ENCODE measurements at places on chromosomes 1 and 21.
A peak's percentile ranks its signal among the peaks of the same experiment; 100 is the strongest.

- DNase-seq = no peak
These were observed 6.0 kb downstream of the ZCCHC17 start for GRCh38 chr1:31302709-31303441.

GRCh38 chr1:159581422-159581821 lies 6.2 kb upstream of the APCS start:
- no peak for DNase-seq

DNA sequence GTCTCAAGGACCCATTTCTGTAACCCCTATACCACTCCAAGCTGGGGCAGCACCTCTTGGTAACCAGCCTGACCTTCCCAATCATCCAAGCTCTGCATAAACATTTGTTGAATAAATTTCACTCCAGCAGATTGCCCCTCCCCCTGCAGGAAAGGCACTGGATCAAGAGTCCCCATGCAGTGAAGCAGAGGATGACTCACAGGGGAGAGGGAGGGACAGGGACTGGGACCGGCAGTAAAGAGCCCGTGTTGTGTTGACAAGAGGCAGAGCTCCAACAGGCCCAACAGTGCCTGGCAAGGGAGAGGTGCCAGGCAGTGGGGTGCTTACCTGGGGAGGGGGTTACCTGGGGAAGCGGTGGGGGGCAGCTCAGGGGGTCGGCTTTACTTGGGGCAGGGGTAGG lies 32.3 kb downstream of the SLC9A1 start:
- DNase-seq = no peak

DNA sequence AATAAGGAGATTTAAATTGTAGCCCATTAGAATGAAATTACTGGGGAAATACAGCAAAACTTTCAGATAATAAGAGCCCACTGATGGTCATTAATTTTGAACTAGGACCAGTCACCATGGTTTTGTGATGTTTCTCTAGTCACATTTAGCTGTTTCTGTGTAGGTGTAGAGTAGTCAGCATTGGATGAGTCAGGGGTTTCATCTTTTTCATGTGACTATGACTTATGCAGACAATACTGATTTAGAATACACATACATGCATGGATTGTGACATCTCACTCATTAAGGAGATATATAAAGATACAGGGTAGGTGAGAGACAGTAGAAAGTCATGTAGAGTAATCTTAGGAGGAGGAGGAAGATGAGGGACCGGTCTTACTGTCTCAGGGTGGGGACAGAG lies 1192.7 kb downstream of the KCNT2 start:
- DNase-seq = no peak

DNA sequence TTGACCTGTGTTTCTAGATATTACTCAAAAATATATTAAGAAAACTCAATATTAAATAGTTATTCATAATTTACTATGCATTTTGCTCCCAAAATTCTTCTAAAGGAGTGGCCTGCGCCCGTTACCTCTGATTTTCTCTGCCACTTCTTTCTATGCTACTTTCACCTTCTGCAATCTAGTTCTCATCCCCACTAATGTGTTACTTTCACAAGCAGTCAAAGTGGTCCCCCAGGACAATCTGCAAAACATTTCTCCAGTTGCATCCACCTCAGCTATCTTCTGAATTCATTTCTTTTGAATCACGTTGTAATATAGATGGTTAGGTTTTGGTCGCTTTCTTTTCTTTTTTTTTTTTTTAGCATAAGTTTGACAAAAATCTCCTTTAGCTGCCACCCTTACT lies 13.4 kb downstream of the INSL5 start:
- no peak for DNase-seq

DNA sequence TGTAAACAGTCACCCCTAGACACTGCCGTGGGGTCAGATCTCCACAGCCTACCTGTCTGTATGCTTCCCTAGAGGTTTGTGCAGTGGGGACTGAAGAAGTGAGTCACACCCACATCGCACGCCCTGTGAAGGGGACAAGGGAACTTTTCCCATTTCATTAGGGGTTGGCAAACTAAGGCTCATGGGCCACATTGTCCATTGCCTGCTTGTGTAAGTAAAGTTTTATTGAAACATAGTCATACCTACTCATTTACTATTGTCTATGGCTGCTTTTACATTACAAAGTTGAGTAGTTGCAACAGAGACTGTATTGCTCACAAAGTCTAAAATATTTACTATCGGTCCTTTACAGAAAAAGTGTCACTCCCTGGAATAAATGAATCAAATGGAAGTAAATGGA lies 2.5 kb upstream of the FGGY start:
- DNase-seq = no peak

DNA sequence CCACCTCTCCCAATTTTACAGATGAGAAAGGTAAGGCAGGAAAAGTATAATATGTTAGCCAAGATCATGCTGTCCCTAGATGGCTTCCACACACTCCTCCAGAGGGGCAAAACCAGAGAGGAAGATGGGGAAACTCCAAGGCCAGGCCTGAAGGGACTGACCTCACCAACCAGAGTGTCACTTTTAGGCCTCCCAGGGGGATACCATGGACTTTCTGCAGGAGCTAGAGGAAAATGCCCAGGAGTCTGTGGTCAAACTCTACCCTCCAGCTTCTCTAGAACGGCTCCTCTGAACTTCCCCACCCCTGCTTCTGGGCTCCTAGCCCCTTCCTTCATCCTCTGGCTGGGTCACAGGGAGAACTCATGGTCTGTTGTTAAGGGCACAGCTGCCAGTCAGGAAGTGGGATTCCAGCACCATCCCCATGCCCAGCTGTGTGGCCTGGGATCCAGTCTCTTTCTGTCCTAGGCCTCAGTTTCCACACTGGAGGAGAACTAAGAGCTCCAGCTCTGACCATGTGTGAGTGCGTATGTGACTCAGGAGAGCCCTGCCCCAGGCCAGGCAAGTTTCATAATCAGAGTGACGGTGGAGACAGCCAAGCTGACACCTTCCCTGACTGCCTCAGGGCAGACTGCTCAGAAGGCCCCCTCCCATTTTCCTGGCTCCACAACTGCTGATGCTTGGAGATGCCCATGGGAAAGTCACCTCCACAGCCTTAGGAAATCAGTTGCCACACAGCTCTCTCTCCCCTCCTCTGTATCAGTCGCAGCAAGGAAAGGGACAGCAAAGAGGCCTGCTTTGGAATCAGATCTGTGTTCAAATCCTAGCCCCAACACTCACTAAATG lies 1.9 kb downstream of the IGSF8 start:
- DNase-seq = no peak

- no peak for DNase-seq
These were observed 399.4 kb downstream of the SMYD3 start for GRCh38 chr1:246107516-246108277.

DNA sequence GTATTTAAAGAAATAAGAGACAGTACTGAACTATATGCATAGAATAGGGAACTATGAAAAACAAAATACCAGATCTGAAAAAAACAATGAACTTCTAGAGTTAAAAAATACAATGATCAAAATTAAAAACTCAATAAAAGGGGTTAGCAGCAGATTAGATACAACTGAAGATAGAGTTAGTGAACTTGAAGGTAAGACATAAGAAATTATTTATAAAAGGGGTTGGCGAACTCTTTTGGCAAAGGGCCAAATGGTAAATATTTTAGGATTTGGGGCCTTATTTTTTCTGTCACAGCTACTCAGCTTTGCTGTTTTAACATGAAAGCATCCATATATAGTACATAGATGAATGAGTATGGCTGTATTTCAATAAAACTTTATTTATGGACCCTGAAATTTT lies 111.4 kb downstream of the ST3GAL3 start:
- DNase-seq = no peak

DNA sequence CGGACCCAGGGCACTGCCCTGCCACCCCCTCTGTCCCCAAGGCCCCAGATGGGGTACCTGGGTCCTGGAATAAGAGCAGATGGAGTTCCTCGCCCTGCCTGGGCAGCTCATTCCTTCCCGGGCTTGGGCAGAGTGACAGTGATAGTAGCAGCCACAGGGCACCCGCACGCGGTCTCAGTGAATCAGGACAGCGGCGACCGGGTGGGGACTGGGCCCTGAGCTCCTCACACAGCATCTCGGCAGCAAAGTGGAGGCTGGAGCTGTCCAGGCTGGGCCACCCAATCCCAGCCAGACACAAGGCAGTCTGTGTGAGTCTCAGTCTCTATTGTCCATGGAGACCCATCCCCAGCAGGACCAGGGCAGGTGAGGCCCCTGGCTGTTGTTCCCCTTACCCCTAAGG lies 37.4 kb upstream of the CCDC27 start:
- no peak for DNase-seq

GRCh38 chr1:26126321-26127084 lies 14.9 kb downstream of the PDIK1L start:
- peak; percentile 53 for DNase-seq

DNA sequence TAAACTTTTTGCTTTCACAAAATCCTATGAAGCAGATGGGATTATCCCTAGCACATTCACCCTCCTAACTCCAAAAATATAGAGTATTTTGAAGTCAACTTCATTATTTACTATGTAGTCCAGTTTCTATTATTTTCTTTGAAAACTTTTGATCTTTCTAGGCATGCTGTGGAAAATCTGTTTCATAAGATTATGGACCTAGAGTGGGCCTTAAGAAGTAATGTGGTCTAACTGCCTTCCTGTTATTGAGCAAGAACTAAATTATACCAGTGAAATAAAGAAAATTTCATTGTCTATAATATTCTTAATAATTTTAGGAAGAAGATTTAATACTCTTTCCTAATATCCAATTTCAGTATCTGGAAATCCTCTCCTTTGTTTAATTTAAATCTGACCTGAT lies 58.1 kb downstream of the PRKACB start:
- no peak for DNase-seq

- DNase-seq = no peak
These were observed 256.4 kb downstream of the FOXD2 start for GRCh38 chr1:47694011-47694890.

- no peak for DNase-seq
These were observed 380.5 kb upstream of the PRMT6 start for GRCh38 chr1:106676021-106676420.

GRCh38 chr1:45753248-45754037 lies 3.0 kb upstream of the IPP start:
- no peak for DNase-seq

DNA sequence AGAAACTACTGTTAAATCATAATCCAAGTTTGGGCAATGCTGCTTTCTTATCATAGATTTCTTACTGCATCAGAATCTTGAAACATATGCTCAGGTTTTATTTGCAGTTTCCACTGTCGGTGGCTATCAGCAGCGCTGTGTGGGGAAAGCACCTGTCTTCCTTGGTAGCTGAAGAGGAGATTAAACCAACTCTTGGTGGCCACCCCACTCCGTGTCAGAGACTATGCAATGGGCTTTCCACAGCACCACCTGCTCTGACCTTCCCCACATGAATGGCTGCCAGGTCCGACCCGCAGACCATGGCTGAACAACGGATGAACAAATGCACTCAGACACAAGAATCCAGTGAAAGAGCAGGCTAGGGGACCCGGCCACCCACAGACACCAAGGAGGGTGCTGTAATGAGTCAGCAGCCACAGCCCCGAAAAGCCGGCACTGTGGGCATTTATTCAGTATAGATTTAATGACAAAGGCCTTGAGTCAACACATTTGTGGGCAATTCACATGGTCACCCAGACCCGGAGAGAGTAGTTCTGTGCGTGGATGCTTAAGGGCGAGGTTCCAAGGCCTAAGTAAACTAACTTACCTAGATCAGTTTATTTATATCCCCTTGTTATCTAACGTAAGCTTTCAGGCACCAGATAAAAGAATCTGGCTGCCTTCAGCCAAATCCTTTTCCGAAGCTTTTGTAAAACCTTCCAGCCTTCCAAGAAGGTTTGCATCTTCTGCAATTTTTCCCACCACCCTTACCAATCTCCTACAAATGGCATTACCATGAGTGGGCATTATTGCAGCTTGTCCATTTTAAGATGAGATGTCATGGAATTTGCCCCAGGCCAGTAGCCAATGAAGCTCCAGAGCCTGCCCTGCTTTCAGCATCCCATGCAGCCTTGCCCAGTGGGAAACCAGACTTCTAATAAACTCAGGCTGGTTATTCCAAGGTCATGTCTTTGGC lies 82.7 kb downstream of the HLCS start:
- DNase-seq = no peak

- peak; percentile 72 for DNase-seq
These were observed 12.4 kb downstream of the LMNA start for GRCh38 chr1:156126630-156127534.

DNA sequence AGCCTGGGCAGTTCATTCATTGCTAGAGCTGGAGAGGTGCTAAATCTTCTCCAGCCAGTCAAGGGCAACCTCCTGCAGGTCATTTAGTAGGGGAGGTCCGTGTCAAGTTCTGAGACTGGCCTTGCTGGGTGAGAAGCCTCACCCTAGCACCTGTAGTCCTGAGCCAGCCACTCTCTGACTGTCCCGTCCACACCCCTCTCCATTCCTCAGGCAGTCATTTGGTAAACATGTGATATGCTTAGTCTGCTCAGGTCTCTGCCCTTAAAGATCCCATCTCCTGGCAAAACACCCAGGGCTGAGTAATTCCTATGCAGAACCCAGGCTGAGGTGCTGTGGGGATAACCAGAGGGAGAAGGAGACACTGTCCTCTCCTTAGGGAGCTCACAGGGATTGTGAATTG lies 13.7 kb upstream of the IGFN1 start:
- DNase-seq = no peak

Measured in effector memory CD8-positive, alpha-beta T cell (primary cell).